ENCODE measurements at places on chromosomes 13 and 19.

DNA sequence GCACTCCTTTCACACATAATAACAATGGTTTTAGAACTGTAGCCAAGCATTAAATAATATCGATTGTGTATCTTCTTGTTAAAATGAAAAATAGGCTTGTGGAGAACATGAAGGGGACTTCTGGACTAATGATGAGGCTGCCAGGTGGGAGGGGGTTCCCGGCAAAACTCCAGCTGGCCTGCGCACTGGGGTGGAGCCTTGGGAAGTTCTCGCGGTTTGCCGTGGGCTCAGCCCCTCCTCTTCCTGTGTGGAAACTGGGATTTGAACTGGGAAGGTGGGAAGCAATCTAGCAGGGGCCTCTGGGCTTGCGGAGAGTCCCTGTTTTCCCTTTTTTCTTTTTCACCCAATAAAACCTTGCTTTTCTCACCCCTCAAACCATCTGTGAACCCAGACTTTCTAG lies 113.7 kb upstream of the SLITRK1 start:
- no peak for DNase-seq

DNA sequence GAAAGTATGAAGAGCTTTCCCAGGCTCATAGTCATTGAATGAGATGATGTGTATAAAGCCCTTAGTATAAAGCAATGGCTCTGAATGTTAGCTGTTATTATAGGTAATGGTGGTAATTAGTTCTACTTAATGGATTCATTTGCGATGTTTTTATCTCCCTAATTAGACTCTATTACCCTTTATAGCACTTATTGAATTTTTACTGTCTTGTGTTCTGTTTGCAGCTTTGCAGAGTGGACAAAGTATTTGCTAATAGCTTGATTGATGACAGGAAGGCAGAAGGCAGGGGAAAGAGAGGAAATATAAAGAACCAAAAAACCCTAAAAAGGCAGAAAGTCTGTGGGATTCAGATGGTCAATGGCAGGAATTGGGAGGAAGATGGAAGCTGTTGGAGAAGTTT lies 524.4 kb upstream of the SPRY2 start:
- DNase-seq = no peak

DNA sequence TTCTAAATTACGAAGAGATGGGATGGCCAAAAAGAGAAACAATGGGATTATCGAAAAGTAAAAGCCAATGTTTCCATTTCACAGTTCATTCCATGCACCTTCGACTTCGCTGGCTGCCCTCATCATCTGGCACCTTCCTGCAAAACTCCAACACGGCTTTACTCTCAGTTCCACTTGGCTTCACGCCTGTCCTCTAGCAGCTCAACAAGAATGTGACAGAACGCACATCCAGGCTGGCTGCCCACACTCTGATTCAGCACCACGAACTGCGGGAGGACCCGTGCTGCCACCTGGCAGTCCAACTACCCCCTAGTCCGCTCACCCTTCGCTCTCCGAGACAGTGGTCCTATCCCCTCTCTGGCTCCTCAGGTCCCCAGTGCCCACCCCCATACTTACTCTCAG lies 11.7 kb downstream of the ATP7B start:
- DNase-seq = no peak

GRCh38 chr13:106376401-106377112 lies 158.9 kb downstream of the EFNB2 start:
- DNase-seq = no peak

DNA sequence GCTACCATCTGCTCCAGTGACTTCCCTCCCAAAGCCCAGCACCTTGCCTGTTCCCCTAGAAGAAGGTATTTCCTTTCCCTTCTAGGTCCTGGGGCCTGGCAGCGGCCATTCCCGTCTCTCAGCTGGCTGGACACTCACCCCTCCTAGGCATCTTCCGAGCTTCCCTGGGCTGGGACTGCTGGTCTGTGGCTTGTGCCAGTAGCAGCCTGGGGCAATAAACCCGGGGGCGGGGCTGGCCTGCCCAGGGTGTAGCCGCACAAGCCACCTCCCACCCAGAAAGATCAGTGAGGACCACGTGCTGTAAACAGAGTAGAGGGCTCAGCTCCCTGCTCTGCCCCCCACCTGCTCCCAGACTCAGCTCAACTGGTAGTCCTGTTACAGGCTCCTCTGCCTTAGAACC lies 15.0 kb downstream of the LIPE start:
- DNase-seq = no peak

- DNase-seq = no peak
These were observed 1.9 kb downstream of the CBARP start for GRCh38 chr19:1235625-1236538.

GRCh38 chr13:58919551-58919950 lies 1244.2 kb downstream of the DIAPH3 start:
- no peak for DNase-seq

DNA sequence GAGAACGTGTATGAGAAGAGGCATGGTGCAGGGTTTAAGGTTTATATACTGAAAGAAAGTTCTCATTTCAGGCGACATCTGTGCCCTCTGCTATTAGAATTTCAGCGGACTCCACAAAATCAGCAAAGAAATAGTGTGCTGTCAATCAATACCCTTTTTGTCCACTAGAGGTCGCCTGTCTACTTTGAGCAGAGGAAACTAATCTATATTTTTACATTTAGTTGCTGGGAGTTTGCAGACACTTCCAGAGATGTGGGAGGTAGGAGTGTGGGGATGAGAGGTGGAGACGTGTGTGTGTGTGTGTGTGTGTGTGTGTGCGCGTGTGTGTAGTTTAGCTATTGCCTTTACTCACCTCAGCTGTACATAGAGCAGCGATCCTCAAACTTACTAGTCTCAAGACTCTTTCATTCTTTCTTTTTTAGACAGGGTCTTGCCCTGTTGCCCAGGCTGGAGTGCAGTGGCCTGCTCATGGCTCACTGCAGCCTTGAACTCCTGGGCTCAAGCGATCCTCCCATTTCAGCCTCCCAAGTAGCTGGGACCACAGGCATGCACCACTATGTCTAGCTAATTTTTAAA lies 9.7 kb downstream of the INAFM1 start:
- DNase-seq = no peak

GRCh38 chr19:40091205-40092129 lies 724 bp upstream of the ZNF780A start:
- DNase-seq = no peak

DNA sequence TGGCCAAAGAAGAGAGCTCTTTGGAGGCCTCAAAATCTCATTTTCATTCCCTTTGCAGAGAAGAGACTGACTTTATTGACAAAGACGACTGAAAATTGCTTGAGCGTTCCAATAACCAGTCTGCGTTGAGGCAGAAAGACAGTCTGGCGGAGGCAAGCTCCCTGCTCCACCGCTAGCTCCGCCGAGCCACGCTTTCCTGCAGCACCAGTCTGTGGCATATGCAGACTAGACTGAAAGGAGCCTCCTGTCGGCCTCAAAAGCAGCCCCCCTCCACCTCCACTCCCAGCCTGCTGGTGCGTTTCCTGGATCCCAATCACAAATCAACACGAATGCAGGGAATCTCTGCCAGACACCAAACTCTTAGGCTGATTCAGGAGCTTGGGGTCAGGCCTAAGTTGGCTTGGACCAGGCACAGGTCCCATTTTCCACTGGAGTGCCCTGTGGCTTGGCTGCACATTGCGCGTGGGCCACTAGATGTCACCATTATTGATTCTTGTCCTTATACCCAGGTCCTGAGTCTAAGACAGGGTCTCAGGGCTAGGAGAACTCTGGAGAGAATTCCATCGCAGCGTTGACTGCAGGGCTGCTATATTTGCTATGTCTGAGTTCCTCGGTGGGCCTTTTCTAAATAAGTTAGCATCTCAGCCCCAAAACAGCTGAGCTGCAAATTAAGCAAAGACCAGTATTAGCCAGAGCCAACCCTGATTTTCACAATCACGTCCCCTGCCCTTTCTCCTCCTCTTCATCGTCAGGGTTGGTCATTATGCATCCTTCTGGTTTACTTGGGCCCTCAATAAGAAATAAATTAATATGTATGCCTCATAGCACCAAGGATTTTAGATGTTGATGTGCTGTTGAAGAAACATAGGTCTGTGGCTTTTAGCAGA lies 5.2 kb upstream of the ZNF507 start:
- DNase-seq = peak; percentile 81

DNA sequence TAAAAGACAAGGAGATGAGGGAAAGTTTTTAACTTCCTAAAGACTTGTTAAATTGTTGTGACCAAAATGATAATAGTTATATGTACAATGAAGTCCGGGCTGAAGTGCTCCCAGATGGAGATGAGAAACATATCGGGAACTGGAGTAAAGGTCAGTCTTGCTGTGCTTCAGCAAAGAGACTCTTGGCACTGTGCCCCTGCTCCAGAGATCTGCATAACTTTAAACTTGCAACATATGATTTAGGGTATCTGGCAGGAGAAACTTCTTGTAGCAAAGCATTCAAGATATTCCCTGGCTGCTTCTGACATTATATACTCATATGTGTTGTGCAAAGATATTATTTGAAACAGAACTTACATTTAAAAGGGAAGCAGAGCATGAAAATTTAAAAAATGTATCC lies 786.6 kb upstream of the SLITRK6 start:
- no peak for DNase-seq

DNA sequence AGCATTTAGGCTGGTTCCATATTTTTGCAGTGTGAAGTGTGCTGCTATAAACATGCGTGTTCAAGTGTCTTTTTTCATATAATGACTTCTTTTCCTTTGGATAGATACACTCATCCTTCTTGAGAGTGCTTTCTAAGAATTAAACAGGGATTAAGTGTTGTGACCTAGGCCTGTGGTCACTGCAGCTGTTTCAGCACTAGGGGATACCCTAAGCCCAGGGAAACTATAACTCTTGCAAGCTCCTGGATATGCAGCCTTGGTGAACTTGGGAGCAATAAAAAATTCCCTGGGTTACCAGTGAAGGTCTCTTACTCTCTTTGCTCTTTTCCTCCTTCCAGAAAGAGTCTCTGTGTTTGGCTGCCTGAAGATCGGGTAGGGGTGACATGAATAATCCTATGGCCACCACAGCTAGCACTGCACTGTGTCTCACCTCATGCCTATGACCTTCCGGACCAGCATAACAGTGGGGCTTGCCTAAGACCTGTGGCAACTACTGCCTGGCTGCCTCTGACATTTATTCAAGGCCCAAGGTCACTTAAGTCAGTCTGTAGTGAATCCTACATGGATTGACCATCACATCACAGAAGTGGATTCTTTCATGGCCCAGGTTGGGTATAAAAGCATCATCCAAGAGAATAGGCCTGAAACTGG lies 799.7 kb downstream of the DACH1 start:
- no peak for DNase-seq

GRCh38 chr13:62088165-62088564 lies 672.5 kb upstream of the PCDH20 start:
- DNase-seq = no peak

DNA sequence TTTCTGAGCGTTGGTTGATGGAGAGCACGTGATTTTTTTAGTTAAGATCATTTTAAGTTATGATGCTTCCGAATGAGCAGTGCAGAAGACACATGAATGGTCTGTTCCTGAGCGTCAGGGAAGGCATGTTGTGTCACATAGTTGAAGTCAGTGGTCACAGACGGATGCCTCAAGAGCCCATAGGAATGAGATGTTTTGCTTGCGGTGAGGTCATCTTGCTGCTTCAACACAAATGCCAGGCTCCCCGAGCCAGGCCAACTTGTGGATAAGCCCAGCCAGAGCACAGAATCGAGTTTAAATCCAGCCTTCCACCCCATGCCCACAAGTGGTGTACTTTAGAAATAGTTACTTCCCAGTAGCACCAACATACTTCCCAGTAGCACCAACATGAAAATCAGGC lies 5.4 kb downstream of the UPF3A start:
- peak; percentile 37 for DNase-seq

DNA sequence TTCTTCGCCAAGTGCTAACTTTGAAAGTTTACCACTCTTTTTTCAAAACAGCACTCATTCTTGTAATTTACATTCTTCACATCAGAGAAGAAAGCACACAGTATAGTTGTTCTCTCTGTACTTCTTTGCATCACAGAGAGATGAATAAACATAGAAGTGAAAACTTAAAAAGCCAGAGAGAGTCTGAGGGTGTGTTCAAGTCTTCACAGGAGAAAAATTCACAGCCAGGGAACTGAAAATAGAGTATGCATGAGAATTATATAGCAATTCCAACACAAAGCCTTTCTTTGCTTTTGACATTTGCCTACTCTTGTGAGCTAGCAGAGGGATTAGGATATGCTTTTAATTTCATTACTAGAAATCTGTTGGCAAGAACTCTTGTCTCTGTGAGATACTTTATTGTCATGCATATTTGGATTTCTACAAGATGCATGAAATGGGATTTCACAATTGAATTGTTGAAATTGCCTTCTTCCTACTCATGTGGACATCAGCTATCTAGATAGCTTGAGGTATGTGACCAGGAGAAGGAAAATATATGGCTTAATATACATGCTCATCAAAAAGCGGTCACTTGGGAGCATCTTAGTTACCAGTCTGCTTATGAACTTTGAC lies 166.1 kb downstream of the SLC7A1 start:
- no peak for DNase-seq

GRCh38 chr19:11090264-11090996 lies 1.2 kb downstream of the LDLR start:
- peak; percentile 99 for DNase-seq

DNA sequence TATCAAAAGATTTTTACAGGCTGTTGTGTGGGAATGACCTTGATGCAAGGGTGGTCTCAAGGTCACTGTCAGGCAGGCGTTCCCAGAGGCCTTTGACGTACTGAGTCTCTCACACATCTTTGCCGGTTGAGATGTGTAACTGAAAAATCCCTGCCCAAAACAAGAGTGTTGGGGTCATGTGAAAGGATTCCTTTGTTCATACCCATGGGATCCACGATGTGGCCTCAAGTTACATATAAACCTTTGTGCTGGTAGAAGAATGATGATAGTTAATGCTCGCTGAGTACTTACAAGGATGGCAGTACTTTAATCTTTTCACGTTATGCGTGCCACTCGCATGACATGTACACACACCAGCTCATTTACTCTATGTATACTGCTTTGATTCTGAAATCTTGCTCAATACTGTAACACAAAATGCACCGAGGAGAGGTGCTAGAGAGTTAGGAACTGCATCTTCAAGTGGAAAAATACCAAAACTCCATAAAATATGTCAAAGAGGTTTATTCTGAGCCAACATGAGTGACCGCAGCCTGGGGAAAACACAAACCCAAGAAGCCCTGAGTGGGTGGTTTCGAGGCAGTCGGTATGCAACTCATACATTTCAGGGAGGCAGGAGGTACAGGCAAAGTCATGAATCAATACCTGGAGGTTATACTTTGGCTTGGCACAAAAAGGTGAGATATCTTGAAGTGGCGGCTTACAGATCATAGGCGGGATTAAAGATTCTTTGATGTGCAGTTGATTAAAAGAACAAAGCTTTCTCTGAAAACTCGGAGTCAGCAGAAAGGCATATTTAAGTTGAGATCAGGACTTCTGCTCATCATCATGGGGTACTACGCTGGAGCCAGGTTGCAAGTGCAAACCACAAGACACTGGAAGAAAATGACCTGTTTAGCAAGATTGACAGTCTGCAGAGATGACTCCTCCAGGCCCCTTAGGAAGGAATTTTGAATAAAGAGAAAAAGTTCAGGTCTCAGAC lies 87.4 kb upstream of the ARHGEF7 start:
- DNase-seq = no peak

- DNase-seq = no peak
These were observed 148.9 kb downstream of the SIPA1L3 start for GRCh38 chr19:38055655-38056521.
